Thymus (tissue), 14 donors: ENCODE measurements at places on chromosomes 13 and 19. TPM values are rescaled to one million over a fixed set of nuclear protein-coding genes. Genes with fewer than 3 reads are reported as not detected.

Gene OR7A5
- total RNA-seq = not detected

Gene IGFL3
- not detected for total RNA-seq

Gene C2CD4C
- total RNA-seq = 0.38 TPM

Gene ZNF506
- total RNA-seq = 15.6 TPM

Gene SHC2
- 1.1 TPM for total RNA-seq

Gene USHBP1
- 0.76 TPM for total RNA-seq

Gene MEIS3
- 1.7 TPM for total RNA-seq

Gene C19orf81
- total RNA-seq = 0.61 TPM

Gene ATP4B
- total RNA-seq = 0.38 TPM

Gene SRRM5
- total RNA-seq = 0.05 TPM

Gene KCNN1
- total RNA-seq = 1.3 TPM

Gene PSPN
- total RNA-seq = 0.90 TPM

Gene PLK5
- 0.09 TPM for total RNA-seq

Gene TPT1
- 4,768 TPM for total RNA-seq

Gene CGB1
- not detected for total RNA-seq

Gene GRIK5
- 0.33 TPM for total RNA-seq

Gene ZNF700
- 13.6 TPM for total RNA-seq

Gene ZNF99
- 0.05 TPM for total RNA-seq
